ENCODE measurements at places on chromosomes 4 and X.

- DNase-seq = peak; percentile 44
Observed at GRCh38 chr4:162497564-162498167, 333.9 kb upstream of the FSTL5 start.

DNA sequence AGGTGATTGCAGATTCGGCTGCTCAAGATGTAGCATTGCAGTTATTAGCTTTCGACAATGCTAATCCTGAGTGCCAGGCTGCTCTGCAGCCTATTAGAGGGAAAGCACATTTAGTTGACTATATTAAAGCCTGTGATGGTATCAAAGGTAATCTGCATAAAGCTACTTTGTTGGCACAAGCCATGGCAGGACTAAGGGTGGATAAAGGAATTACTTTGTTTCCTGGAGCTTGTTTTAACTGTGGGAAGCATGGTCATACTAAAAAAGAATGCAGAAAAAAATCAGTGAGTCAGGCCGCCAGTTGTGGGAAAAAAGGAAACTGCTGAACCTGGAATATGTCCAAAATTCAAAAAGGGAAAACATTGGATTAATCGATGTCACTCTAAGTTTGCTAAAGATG lies 154.9 kb upstream of the TECRL start:
- no peak for DNase-seq

DNA sequence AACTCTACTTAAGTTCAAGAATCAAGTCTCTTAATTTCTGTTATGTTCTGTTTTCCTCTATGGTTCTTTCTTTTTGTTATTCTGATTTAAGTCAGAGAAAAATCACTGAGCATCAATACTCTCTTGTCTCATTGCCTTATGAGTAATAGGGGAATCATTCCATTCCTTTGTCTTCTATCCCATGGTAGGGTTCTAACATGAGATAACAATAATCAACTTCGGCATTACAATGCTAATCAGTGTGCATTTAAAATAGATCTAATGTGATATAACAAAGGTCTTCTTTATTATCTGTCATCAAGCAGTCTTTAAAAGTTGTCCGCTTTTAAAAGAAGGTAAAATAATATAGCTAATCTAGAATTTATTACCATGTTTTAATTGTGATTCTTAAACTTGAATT lies 446.9 kb downstream of the IL15 start:
- DNase-seq = no peak

DNA sequence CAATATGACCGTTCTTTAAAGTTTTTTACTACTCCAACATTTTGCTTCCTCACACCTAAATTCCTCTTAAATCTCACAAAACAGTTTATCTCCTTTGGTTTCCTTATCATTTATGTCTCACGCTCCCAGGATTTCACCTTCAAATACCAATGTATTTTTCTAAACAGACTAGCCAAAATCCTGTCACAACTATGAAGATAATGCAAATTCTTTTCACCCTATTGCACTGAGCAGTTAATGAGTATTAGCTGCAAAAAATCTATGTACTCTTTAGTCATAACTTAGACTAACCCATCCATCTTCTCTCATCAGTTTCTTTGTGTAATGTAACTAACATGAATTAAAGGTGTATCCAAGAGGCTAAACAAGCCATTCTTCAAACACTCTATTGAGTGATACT lies 151.3 kb downstream of the COMMD8 start:
- no peak for DNase-seq

GRCh38 chr4:152185786-152186550 lies 349.9 kb downstream of the FBXW7 start:
- DNase-seq = no peak

GRCh38 chr4:68960294-68961163 lies 8.9 kb upstream of the UGT2A3 start:
- no peak for DNase-seq

- DNase-seq = no peak
Observed at GRCh38 chr4:74262522-74262921, 45.7 kb upstream of the EPGN start.

- DNase-seq = no peak
Observed at GRCh38 chr4:96912716-96913115, 1072.8 kb downstream of the PDHA2 start.

GRCh38 chr4:183962419-183962818 lies 57.3 kb downstream of the STOX2 start:
- no peak for DNase-seq

DNA sequence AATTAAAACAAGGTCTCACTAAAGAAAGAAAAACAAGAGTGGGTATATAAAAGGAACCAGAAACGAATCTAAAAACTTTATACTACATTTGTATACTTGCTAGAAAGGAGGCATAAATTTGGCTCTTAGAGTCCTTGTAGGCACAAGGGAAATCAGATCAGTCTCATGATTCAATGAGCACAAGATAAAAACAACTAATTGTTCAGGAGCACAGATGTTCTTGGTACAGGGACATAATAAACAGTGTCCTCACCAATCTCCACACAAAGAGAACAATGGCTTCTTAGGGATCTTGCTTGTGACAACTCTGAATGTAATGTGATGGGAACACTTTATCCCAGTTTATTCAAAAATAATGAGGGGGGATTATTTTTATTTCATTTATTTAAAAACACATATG lies 28.3 kb downstream of the TMEM144 start:
- no peak for DNase-seq

DNA sequence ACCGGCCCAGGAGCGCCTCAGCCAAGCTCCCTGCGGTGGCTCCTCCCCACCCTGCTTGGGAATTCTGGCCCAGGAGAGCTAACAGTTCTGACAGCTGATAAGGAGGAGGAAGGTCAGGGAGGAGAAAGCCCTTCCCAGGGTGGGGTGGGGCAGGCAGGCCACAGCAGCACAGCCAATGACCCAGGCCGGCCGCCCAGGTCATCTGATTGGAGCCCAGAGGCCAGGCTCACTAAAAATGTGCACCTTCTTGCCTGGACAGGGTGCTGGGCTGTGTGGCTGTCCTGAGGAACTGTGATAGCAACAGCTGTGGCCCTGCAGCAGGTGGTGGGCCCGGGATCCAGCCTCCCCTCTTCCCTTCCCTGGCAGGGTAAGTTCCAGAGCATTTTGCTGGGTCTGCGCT lies 17.2 kb upstream of the SH3TC1 start:
- no peak for DNase-seq

DNA sequence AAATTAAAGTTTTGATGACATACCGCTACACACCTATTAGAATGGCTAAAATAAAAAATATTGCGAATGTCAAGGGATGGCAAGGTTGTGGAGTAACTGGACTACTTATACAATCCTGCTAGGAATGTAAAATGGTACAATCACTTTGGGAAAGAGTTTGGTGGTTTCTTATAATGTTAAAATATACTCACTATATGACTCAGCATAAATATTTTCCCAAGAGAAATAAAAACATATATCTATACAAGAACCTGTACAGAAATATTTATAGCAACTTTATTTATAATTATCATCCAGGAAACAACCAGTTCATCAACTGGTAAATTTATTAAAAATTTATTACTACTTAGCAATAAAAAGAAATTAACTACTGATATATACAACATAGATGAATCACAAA lies 89.7 kb downstream of the SLC10A7 start:
- no peak for DNase-seq

- DNase-seq = peak; percentile 72
Observed at GRCh38 chr4:138910914-138911336, 104.7 kb upstream of the NOCT start.

GRCh38 chrX:73822775-73823174 lies 259.8 kb downstream of the CHIC1 start:
- no peak for DNase-seq

DNA sequence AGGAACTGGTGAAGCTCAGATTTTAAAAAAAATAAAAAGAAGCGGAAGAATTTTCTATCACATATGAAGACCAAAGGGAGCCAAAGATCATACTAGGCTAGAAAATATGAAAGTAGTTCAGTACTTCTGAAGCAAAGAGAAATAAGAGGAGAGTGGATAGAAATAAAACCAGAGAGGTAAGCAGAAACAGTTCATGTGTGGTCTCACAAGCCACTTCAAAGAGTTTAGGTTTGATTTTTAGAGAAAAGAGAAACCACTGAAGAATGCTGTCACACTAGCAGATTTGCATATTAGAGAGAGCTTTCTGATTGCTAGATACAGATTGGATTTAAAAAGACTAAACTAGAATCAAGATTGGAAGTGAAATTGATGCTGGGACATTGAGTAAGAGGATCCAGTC lies 51.7 kb downstream of the GABRA3 start:
- no peak for DNase-seq

DNA sequence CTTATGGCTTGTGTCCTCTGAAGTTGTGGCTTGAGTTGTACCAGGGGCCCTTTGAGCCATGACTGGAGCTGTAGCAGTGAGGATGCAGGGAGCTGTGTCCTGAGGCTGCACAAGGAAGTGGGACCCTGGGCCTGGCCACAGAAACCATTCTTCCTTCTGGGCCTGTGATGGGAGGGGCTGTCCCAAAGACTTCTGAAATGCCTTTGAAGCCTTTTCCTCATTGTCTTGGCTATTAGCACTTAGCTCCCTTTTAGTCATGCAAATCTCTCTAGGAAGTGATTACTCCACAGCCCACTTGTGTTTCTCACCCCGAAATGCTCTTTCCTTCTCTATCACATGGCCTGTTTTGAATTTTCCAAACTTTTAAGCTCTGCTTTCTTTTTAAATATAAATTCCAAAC lies 92.4 kb downstream of the FHDC1 start:
- no peak for DNase-seq

- no peak for DNase-seq
Observed at GRCh38 chr4:187565416-187565815, 430.2 kb upstream of the ZFP42 start.

DNA sequence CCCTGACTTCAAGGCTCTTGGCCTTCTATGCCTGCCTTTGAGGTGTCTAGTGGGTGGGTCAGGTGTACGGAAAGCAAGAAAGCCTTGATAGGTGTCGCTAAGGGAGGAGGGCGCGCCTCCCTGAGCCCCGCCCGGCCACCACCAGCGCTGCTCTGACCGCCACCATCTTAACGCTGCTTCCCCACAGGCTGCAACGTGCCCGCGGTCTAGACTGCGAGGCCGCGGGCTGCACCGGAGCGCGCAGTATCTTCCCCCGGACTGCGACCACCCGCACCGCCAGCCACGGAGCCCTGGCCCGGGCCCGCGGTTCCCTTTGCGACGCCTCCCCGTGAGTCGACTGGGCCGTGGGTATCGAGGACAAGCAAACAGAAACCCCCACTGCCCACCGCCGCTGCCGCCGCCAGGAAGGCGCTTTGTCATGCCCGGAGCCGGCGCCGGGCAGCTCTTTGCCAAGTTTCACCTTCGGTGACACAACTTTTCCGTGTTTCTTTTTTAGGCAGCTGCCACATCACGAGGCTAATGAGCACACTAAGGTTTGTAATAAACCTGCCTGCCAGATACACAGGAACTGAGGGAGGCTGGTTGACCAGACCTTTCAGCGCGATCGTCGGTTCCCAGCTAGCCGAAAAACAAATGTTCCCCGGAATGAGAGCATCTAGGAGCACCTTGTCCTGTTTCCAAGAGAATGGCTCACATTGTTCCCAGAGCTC lies 335.8 kb upstream of the F9 start:
- no peak for DNase-seq

- peak; percentile 4 for DNase-seq
Observed at GRCh38 chr4:1249731-1250526, 999 bp upstream of the CTBP1 start.

GRCh38 chr4:175297965-175298565 lies 379.9 kb downstream of the ADAM29 start:
- no peak for DNase-seq

GRCh38 chr4:101419336-101420135 lies 72.2 kb upstream of the PPP3CA start:
- DNase-seq = no peak

DNA sequence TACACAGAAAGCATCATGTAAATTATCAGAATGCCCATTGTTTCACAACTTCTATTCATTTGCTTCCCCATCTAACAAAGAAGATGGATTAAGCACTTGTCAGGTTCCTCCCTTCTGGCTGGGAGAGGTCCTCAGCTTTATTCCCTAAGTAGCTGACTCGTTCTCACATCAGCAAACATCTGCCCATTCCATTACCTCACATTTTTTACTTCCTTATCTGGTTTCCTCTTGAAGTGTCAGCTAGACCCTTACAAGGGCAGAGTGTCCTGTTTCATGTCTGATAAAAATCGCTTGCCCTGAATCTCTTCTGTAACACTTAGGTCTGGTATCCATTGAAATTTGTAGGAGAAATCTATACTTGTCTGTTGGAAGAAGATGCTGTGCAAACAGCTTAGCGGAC lies 34.7 kb downstream of the TMPRSS11A start:
- DNase-seq = no peak

DNA sequence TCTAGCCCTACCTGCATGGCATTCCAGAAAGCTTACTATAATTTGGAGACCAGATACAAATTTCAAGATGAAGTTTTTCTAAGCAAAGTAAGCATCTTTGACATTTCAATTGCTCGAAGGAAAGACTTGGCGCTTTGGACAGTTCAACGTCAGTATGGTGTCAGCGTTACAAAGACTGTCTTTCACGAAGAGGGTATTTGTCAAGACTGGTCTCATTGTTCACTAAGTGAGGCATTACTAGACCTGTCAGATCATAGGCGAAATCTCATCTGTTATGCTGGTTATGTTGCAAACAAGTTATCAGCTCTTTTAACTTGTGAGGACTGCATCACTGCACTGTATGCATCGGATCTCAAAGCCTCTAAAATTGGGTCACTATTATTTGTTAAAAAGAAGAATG lies 17.6 kb downstream of the THAP9 start:
- DNase-seq = no peak

DNA sequence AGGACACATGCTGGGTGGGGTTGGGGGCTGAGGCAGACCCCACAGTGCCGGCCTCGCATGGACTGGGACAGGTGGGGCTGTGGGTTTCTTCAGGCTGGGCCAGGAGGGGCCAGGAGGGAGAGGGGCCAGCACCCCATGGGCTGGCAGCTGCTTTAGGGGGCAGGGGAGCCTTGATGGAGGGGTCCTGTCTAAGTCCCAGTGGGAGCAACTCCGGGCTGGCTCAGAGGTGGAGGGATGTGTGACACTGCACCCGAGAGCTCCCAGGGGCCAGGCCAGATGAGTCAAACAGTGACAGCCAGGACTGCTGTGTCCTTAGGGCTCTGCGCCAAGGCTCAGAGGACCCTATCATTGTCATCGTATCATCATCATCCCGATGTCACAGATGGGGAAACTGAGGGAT lies 4.4 kb upstream of the ABLIM2 start:
- DNase-seq = no peak

DNA sequence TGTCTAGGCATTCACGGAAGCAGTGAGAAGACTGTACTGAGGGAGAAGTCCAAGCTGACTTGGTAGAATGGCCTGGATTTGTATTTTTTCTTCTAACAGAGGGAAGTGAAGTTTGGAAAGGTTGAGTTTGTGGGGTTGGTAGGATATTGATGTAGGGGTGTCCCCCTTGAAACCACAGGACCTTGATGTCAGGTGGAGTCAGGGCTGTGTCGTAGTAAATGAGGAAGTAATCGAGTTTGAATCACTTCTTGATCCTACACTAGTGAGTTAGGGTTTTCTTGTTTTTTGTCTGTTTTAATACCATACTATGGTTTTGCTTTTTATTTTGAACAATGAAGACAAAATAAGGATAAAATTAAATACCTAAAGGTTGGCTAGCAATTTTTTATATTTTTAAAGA lies 30.1 kb upstream of the ANAPC4 start:
- DNase-seq = peak; percentile 12

- DNase-seq = no peak
Observed at GRCh38 chr4:101699441-101700124, 90.9 kb upstream of the BANK1 start.
